Glutamatergic neuron (in vitro differentiated cells): ENCODE measurements at places on chromosomes 7 and 10. TPM values are rescaled to one million over a fixed set of nuclear protein-coding genes. Genes with fewer than 3 reads are reported as not detected.
A peak's percentile ranks its signal among the peaks of the same experiment; 100 is the strongest.

- H3K36me3 ChIP-seq = no peaks in the 10 kb centered on the region
- H3K27ac ChIP-seq = peak overlapping the region; percentile 76
- DNase-seq = no peak
- peaks cover 9% of the 10 kb centered on the region for H3K27me3 ChIP-seq
Measured at GRCh38 chr10:92238586-92239098, 52.2 kb downstream of the CPEB3 start.

DNA sequence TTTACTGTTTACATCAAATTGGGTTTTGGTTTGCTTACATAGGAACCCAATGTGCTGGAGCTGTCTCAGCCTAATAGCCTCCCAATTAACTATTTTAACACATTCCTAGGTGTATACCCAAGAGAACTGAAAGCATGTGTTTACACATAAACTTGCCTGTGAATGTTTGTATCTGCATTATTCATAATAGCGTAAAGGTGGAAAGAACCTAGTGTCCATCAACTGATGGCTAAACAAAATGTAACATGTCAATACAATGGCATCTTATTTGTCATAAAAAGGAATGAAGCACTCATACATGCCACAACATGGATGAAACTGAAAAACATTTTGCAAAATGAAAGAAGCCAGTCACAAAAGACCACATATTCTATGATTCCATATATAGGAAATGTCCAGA lies 160.6 kb upstream of the EEPD1 start:
- peaks cover 4% of the 10 kb centered on the region for H3K27me3 ChIP-seq
- DNase-seq = no peak
- H3K27ac ChIP-seq = no peak overlapping the region
- peaks cover 12% of the 10 kb centered on the region for H3K4me1 ChIP-seq
- no peaks in the 10 kb centered on the region for H3K36me3 ChIP-seq

GRCh38 chr7:71627651-71628050 lies 495.7 kb downstream of the GALNT17 start:
- H3K27me3 ChIP-seq = no peaks in the 10 kb centered on the region
- no peaks in the 10 kb centered on the region for H3K36me3 ChIP-seq
- H3K4me3 ChIP-seq = no peak overlapping the region
- H3K4me1 ChIP-seq = peaks cover 10% of the 10 kb centered on the region
- no peak overlapping the region for H3K27ac ChIP-seq

DNA sequence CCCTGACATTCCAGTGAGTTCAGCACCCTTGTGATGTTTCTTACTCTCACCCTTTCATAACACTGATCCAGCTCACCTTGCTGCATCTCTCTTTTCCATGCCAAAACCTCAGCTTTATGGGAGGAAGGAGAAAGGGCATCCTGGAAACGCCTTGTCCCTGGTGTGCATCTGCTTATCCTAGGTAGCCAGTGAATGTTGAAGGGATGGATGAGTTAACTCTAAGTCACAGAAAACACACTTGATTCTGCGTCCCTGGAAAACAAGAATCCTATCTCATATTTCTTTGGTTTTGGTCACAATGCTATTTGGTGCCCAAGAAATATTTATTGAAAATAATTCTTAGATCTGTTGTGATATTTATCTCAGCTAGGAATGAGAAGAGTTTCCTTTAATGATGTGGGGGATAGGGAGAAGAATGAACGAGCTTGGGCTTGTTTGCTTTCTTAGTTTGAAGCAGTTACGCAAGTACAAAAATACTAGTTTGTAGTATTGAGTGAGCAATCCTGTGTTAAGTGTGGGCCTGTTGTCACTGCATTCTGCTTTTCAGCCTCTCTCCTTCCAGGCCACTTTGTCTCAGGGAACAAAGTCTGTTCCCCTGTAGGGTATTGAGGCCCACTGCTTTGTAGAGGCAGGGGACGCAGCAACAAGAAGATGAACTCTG lies 126.5 kb downstream of the ARID5B start:
- peaks cover 8% of the 10 kb centered on the region for H3K36me3 ChIP-seq
- no peaks in the 10 kb centered on the region for H3K4me1 ChIP-seq
- DNase-seq = no peak
- peaks cover 3% of the 10 kb centered on the region for H3K27me3 ChIP-seq

The ELAPOR2 gene
- 122 TPM for total RNA-seq

The FKBP6 gene
- not detected for total RNA-seq

- DNase-seq = no peak
- peak overlapping the region; percentile 12 for H3K4me3 ChIP-seq
- H3K4me1 ChIP-seq = peaks cover 52% of the 10 kb centered on the region
- peaks cover 5% of the 10 kb centered on the region for H3K27me3 ChIP-seq
- peak overlapping the region; percentile 90 for H3K27ac ChIP-seq
Measured at GRCh38 chr7:82376739-82377138, 66.8 kb downstream of the CACNA2D1 start.

The IFIT1B gene
- not detected for total RNA-seq

- H3K27ac ChIP-seq = no peak overlapping the region
- no peak overlapping the region for H3K4me3 ChIP-seq
- peaks cover 9% of the 10 kb centered on the region for H3K4me1 ChIP-seq
- H3K36me3 ChIP-seq = peaks cover 13% of the 10 kb centered on the region
Measured at GRCh38 chr10:43952760-43953159, 304.1 kb upstream of the ZNF32 start.

DNA sequence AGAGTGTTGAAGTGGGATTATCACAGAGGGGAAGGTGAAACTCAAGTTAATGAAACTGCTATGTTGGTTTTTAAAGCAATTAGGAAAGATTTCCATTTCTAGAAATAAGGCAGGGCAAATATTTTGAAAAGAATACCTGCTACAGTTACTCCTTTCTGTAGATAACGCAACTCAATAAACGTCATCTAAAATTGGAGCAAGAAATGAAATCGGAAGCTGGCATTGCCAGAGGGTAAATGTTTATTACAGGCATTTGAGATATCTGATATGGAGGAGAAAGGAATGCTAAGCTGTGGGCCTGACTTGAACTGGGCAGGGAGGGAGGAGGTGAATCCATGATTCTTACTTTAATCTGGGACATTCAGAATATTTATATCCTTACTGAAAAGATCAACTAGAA lies 217.0 kb upstream of the ADARB2 start:
- peaks cover 5% of the 10 kb centered on the region for H3K36me3 ChIP-seq
- H3K4me3 ChIP-seq = no peak overlapping the region
- peaks cover 6% of the 10 kb centered on the region for H3K27me3 ChIP-seq
- no peak for DNase-seq
- no peak overlapping the region for H3K27ac ChIP-seq

DNA sequence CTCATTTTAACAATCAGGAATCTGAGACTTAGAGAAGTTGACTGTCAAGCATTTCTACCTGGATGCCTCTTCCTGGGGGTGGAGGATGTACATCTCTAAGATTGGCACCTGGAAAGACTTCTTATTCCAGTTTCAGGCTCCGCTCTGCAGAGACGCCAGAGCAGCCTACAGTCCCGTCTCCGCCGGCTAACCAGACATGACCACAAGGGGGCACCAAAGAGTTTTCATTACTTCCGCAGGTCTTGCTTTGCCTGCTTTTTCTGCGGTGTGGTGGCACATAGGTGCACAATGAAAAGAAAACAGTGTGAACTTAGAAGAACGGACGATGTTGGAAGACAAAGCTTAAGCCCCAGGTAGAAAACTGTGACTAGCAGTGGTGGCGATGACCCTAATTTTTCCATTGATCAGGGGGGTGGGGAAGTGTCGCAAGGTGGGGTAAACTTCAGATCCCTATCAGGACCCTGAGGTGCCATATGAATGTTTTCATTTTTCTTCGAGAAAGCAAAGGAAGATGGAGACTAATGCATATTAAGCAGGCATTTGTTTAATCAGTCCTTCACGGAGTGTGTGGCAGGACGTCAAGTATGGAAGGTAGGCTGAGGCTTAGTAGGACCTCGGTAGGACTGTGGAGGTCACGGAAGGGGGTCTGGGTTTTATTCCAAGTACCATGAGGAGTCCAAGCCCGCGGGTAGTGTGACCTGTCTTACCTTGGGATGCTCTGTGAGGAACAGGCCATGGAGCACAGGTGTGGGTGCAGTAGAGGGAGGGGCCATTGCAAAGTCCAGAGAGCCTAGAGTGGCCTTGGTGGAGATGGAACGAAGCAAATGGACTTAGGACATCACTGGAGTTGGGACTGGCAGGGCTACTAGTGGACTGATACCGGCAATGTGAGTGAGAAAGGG lies 60.1 kb upstream of the SORCS3 start:
- H3K27ac ChIP-seq = no peak overlapping the region
- peaks cover 7% of the 10 kb centered on the region for H3K4me1 ChIP-seq
- DNase-seq = peak; percentile 85
- peaks cover 3% of the 10 kb centered on the region for H3K27me3 ChIP-seq
- no peak overlapping the region for H3K4me3 ChIP-seq

The KCNMA1 gene
- total RNA-seq = 3.2 TPM

- H3K36me3 ChIP-seq = peaks cover 12% of the 10 kb centered on the region
- peaks cover 2% of the 10 kb centered on the region for H3K4me1 ChIP-seq
- H3K4me3 ChIP-seq = no peak overlapping the region
Measured at GRCh38 chr7:167976-168791, 24.2 kb upstream of the FAM20C start.

DNA sequence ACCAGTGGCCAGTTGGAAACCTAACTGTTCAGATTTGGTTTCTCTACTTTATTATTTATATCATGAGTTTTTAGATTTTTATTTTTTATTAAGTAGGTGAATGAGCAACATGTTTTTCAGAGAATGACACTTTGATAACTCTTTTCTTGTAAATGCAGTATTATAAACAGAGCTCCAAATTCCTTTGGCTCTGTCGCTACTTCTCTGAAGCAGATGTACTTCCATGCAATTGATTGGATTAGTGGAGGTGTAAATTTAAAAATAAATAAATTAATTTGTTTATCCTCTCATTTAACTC lies 34.3 kb upstream of the ICA1 start:
- no peak overlapping the region for H3K27ac ChIP-seq
- no peak for DNase-seq
- no peaks in the 10 kb centered on the region for H3K4me1 ChIP-seq
- H3K27me3 ChIP-seq = no peaks in the 10 kb centered on the region

The HPSE2 gene
- not detected for total RNA-seq

The IFIT3 gene
- total RNA-seq = not detected

GRCh38 chr10:17428351-17429097 lies 25.9 kb downstream of the ST8SIA6 start:
- no peaks in the 10 kb centered on the region for H3K27me3 ChIP-seq
- H3K4me1 ChIP-seq = peaks cover 8% of the 10 kb centered on the region
- H3K27ac ChIP-seq = no peak overlapping the region
- H3K36me3 ChIP-seq = no peaks in the 10 kb centered on the region
- DNase-seq = no peak

- H3K4me3 ChIP-seq = no peak overlapping the region
- no peak overlapping the region for H3K27ac ChIP-seq
- H3K27me3 ChIP-seq = peaks cover 6% of the 10 kb centered on the region
- no peaks in the 10 kb centered on the region for H3K36me3 ChIP-seq
- no peak for DNase-seq
Measured at GRCh38 chr7:136133551-136133950, 156.4 kb upstream of the MTPN start.

- H3K4me3 ChIP-seq = no peak overlapping the region
- no peaks in the 10 kb centered on the region for H3K27me3 ChIP-seq
- no peak for DNase-seq
- H3K27ac ChIP-seq = no peak overlapping the region
Measured at GRCh38 chr10:23069019-23069815, 26.2 kb upstream of the MSRB2 start.

DNA sequence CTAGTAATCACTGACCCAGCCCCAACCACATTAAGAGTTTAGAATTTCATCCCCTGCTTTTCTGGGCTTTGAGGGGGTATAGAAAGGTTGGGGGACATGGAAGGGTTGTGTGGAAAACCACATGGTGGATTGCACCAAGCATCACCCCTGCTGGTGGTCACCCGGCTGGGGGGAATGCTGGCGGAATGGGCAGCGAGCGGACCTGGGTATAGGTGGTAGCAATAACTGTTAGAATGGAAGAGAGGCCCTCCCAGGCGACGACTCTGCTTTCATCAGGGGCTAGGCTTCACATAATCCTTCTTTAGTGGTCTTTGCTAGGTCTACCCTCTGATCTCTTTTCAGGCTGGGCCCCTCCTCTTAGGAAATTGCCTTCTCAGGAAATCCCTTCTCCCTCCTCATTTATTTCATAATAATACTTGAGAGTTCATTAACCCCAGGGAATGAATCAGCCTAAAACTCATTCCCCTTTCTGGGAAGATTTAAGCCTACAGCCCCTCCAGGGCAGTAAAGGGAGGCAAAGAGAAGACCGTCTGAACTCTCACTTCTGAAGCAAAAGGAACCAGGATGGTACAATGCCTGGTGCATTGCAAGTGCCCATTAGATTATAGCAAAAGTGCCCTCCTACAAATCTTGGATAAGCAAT lies 90.7 kb upstream of the LEP start:
- H3K4me3 ChIP-seq = no peak overlapping the region
- no peaks in the 10 kb centered on the region for H3K27me3 ChIP-seq
- H3K36me3 ChIP-seq = no peaks in the 10 kb centered on the region
- no peak for DNase-seq
- H3K27ac ChIP-seq = no peak overlapping the region

DNA sequence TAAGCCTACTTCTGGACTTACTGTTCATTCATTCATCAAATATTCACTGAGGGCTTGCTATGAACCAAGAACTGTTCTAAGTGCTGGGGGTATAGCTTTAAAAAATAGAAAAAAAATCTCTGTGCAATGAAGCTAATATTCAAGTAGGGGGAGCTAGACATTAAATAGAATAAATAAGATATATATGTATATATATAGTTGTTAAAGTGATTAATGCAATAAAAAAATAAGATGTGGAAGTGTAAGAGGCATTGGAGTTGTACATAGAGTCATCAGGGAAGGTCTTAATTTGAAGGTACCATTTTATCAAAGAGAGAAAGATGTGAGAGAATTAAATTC lies 181.2 kb upstream of the AGR3 start:
- H3K4me1 ChIP-seq = no peaks in the 10 kb centered on the region
- H3K27me3 ChIP-seq = no peaks in the 10 kb centered on the region
- H3K27ac ChIP-seq = no peak overlapping the region
- no peak overlapping the region for H3K4me3 ChIP-seq

The SLC13A4 gene
- not detected for total RNA-seq

DNA sequence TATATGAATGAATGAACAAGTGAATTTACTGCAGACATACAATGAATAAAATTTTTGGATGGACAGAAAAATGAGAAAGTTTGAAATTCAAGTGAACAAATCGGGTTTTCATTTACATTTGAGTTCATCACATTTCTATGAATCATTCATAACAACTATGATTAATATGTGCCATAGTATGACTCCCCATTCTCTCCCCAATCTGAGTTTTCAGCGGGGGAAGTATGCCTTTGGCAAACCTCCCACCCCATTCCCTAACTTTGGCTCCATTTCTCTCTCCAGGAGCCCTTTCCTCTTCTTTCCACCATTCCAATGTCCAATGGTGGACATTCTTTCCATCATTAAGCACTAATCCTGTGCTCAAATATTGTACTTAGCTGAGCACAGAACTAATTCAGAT lies 96.8 kb upstream of the LSM8 start:
- H3K27ac ChIP-seq = no peak overlapping the region
- DNase-seq = no peak
- H3K36me3 ChIP-seq = no peaks in the 10 kb centered on the region
